ENCODE measurements at places on chromosomes 16 and 17.

DNA sequence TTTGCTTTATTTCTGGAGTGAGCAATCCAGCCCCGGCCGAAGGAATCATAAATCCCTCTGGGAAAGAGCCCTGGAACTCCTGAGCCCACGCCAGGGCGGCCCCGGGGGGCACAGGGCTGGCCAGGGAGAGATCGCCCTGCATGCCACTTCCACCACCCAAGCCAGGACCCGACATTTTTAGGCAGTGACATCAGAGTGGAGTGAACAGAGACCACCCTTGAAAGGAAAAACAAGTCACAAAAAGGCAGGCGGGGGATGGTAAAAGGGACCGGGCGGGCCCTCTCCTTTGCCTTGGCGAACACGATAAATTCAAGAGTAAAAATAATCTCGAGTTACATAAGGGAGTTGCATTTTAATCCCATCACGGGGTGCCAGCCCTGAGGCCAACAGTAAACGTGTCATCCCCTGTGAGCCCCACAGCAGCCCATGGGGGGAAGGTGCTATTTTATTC, 284.1 kb downstream of the C16orf95 start:
- DNase-seq: no peak

- DNase-seq: no peak
Observed at GRCh38 chr16:14309001-14309886, 238.1 kb downstream of the MRTFB start.

GRCh38 chr16:15855704-15856003, 1.2 kb downstream of the MYH11 start:
- no peak for DNase-seq

GRCh38 chr16:24270721-24271442, 14.7 kb downstream of the CACNG3 start:
- no peak for DNase-seq

GRCh38 chr16:72311426-72311825, 139.5 kb upstream of the PMFBP1 start:
- DNase-seq: no peak

DNA sequence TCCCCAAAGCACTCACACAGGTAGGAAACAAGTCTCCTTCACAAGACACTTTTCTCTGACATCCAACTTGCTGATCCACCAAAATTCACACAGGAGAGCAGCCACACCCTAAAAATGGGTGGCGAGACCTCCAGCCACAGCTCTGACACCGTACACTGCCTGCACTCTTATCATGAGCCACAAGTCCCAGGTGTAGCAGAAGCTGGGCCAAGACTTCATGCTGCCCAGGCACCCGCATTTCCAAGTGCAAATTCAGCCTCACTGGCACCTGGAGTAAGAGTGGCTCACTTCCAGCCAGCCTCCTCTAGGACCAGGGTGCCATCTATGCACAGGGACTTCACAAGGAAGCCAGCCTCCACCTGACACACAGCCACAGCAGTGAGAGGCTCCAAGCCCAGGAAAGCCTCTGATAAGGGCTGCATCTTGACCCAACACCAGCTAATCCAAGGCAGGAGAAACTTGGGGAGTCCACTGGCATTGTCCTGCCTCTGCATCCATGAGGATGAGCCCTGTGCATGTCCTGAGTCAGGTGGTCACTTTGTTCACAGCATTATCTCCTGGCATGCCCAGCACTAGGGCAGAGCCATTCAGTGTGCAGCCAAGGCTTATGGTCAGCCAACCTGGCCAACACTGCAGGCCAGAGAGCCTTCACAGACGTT, 2.6 kb upstream of the ZNF768 start:
- DNase-seq: no peak

GRCh38 chr16:10741844-10742243, 1.8 kb upstream of the NUBP1 start:
- DNase-seq: no peak

DNA sequence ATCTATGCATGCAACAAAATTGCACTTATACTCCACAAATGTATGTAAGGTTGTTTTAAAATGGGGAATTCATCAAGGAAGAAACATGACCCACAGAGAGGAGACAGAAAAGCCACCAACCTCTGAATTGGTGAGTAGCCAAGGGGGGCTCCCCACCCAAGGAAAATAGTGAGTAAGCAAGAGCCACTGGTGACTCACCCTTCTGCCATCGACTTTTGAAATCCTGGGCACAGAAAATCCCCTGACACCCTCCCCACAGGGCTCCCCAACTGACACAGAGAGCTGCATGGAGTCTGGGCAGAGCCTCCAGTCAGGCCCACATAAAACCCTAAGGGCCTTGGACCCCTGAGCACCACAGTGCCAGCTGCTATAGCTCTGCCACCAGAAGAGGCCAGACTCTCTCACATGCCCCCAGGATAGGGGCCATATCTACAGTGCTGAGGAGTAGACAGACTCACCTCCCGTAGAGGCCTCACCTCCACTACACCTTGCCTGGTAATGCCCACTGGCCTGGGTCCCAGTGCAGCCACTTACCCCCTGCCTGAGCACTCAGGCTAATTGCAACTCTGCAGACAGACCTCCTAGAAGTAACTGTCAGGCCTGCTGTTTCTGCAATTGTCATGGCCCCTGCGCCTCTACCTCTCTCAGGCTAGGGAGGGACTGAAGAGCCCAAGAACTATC, 244.7 kb upstream of the WSB1 start:
- DNase-seq: no peak

- DNase-seq: no peak
Observed at GRCh38 chr16:89023151-89023551, 46.1 kb upstream of the CBFA2T3 start.

DNA sequence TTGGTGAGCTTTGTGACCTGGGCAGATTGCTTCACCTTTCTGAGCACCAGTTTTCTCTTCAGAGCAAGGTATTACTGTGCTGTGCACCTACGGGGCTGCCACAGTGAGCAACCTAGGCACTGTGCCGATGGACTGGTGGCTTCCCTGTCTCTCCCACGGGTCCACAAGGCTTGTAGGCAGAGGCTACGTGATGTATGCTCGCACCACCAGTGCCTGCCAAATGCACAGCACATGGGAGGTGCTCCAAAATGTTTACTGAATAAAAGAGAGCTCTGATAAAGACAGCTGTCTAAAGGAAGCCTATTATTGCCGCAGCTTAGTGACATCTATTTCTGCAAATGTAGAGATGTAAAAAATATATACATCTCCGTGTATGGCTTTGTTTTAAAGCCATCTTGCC, 139.2 kb downstream of the CDK5R1 start:
- peak; percentile 63 for DNase-seq

- no peak for DNase-seq
Observed at GRCh38 chr17:79562192-79562930, 48.5 kb downstream of the RBFOX3 start.

- DNase-seq: no peak
Observed at GRCh38 chr17:82846061-82846691, 6.4 kb upstream of the ZNF750 start.

GRCh38 chr16:9647981-9648701, 534.1 kb downstream of the GRIN2A start:
- no peak for DNase-seq

GRCh38 chr17:71978435-71978834, 142.4 kb upstream of the SOX9 start:
- DNase-seq: no peak

DNA sequence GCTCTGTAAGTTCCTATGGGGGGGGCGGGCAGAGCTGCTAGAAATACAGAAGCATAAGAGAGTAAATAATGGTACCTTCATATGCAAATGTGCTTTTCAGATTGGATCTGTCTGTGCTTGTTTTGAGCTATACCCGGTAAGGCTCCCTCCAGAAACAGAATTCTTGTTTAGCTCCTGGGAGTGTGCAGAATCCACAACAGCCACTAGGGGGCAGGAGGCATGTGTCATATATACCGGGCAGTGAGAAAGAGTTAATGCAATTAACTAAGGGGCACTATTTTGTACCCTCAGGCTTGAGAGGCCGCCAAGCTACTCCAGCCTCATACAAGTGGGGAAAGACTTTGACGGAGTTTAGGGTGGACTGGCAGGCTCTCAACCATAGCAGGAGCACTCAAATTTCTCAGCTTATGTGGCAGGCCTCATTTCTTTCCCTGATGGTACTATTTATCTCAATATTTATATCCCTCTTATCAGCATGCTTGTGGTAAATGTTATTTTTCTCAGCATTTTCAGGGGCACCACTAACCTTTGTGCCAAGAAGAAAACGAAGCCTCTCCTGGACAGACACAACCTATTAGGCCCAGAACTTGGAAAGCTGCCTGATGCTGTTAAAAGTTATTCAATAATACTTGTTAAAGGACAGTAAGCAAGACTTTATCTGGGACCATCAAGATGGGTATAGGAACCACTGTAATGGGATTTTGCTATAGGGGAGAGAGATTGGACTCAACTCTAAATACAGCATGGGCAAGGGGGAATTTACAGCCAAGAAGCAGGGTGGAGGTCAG, 10.7 kb upstream of the CENPV start:
- DNase-seq: peak; percentile 34

GRCh38 chr16:6672507-6672906, 660.1 kb upstream of the RBFOX1 start:
- DNase-seq: no peak

DNA sequence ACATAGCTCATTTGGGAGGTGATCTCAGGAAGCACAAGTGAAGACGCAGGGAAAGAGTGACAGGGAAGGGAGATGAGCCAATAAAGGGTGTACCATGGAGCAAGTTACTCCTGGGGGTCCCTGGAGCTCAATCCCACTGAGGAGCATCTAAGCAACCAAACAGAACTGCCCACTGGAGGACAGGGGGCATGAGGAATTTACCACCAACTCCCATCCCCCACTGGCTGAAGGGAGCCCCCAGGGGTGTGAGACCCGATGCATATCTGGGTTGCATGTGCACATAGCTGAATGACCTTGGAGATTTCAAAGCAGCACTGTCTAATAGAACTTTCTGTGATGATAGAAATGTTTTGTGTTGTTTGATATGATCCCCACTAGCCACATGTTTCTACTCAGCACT, 29.6 kb downstream of the C16orf82 start:
- DNase-seq: no peak

DNA sequence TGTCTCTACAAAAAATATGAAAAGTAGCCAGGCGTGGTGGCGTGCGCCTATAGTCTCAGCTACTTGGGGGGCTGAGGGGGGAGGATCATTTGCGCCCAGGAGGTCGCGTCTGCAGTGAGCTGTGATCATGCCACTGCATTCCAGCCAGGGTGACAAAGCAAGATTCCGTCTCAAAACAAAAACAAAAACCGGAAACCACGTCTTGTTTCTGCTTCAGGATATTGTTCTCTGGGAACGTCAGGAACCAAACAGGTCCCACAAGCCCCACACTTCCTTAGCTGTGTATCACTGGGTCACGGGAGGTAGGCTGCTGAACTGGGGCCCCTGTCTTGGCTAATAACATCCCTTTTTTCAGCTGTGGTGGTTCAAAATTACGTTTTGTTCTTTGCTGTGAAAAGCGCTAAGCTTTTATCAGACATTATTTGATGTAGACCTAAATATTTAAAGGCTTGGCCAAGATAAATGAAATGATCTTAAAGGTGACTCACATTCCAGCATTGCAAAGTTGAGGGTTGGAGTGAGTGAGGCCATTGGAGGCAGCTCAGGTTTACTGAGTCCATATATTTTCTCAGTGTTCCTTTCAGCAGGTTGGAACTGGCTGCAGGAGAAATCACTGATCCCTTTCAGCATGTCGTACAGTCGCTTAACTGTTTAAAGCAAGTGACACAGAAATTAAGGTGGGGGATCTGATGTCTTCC, 16.4 kb upstream of the SEC14L1 start:
- no peak for DNase-seq

- no peak for DNase-seq
Observed at GRCh38 chr16:3597226-3597625, 14.2 kb downstream of the SLX4 start.

DNA sequence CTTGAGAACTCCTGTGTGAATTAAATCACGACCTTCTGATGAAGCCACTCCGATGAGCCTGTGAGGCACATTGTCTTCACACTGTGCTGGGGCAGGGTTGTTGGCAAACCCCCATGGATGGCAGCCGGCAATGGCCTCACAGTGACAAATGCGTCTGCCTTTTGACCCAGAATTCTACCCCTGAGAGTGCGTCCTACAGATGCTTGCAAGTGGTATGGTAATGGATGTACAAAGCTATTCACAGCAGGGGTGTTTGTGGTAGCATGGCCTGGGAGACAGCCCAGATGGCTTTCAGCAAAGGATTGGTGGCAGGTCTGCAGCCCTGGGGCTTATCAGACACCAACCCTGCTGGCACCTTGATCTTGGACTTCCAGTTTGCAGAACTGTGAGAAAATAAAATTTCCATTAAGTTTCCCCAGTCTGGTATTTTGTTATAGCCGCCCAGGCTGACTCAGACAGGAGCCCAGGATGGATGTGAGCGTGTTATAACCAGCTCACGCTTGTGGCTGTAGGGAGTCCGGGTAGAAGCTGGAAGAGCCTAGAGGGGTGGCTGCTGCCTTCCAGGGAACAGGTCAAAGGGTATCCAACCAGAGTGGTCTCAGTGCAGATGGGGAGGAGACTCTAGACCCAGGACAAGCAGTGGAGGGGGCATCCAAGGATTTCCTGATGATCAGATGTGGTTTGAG, 10.1 kb downstream of the AFMID start:
- DNase-seq: no peak

GRCh38 chr17:50816771-50817751, 18.3 kb upstream of the WFIKKN2 start:
- DNase-seq: no peak

DNA sequence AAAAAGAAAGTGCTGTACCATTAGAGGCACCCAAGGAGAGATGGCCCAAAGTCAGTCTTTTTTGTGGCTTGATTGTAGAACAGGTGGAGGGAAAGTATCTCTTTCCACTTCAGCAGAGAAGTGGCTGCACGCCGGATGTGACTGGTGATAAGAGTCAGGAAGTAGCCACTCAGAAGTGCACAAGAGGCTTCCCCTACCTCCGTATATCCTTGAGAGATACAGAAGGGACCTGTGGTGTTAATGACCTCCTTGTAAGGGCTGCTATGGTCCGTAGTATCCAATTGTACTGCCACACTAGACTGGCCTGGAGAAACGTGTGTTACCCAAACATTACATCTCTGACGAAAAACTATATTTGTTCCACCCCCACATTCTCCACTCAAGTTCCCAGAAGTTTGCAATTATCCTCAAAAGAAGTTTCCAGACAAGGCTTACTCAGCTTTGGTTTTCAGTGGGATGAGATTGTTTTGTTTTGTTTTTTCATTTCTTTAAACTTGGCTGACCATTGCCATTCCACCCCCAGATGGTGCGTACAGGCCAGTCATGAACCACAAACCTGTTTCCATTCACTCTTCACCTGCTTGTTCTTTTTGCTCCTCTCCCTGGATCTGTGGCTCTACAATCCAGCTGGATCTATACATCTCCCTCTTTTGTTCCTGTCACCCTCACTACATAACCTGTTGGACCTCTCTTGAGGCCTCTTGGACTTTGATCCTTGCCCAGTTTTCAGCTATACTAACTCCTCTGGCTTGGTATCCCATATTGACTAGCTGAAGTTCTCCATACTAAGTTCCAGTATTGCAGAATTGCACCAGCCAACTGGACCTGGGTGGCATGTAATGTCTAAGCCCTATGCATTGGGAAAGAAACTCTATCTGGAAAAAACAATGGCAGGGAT, 20.7 kb upstream of the MED13 start:
- no peak for DNase-seq

DNA sequence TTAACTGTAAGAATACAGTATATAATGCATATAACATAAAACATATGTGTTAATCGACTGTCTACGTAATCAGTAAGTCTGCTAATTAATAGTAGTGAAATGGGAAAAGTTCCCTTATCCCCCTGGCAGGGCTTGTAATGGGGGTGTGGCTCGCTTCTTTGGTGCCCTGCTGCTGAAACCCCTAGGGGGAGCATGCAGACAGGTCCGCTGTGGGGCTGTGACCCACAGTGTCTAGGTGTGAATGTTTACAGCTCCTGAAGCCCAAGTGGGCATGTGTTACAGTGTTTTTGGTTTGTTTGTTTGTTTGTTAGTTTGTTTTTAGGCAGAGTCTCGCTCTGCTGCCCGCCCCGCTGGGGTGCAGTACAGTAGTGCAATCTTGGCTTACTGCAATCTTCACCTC, 495.7 kb downstream of the SHISA9 start:
- no peak for DNase-seq
